Left cardiac atrium (tissue), 4 donors: ENCODE measurements at places on chromosomes 7 and 10. TPM values are rescaled to one million over a fixed set of nuclear protein-coding genes. Genes with fewer than 3 reads are reported as not detected.

SLC39A12 gene
- total RNA-seq = not detected

HYAL4 gene
- total RNA-seq = not detected

RGR gene
- not detected for total RNA-seq

HOXA1 gene
- 0.26 TPM for total RNA-seq

GRM8 gene
- 0.18 TPM for total RNA-seq

IRF5 gene
- total RNA-seq = 5.6 TPM

TMEM184A gene
- total RNA-seq = 0.31 TPM

TMEM243 gene
- 11.9 TPM for total RNA-seq

SP4 gene
- total RNA-seq = 6.1 TPM

DNA sequence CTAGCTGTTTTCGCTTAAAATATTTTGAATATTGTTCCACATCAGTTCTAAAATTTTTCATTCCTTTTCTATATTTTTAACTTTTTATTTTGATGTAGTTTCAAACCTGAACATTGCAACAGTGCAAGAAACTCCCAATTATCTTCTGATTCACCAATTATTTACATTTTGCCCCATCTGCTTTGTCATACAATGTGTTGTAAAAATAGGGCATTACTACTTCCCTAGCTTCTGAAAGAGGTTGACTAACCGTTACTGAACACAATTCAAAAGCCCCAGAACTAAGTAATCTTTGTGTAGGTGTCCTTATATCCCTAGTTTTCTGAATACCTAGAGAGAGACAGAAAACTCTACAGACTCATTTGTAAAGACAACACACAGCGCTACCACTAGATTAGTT, 86.7 kb downstream of the AVL9 start:
- no peak for DNase-seq

DNA sequence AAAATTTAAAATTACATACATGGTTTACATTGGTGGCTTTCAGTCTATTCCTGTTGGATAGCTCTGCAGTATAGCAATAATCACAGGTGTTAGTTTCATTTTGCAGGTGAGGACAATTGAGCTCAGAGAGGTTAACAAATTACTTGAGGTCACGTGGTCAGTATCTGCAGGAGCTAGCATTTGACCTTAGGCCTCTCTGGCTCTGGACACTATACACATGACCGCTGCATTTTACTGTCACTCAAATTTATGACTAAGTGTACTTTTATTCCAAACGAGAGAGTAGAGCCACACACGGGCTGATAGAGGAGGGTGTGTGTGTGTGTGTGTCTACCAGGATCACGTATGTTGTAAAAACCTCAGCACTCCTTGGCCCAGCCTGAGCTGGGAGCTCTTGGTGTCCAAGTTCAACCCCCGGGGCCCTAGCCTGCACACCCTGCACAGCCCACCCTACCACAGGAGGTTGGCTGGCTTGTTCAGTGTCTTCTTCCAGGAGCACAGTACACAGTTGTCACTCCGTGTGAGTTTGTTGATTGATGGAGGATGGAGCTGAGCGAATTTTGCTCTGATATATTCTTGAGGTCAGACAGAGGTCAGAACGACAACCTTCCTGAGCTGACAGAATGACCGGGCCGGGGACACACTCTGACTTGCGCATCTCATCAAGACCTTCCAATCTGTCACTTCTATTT, 272.7 kb downstream of the GFRA1 start:
- DNase-seq = no peak

GRCh38 chr7:122893486-122893885, 7.2 kb upstream of the CADPS2 start:
- DNase-seq = no peak

DNA sequence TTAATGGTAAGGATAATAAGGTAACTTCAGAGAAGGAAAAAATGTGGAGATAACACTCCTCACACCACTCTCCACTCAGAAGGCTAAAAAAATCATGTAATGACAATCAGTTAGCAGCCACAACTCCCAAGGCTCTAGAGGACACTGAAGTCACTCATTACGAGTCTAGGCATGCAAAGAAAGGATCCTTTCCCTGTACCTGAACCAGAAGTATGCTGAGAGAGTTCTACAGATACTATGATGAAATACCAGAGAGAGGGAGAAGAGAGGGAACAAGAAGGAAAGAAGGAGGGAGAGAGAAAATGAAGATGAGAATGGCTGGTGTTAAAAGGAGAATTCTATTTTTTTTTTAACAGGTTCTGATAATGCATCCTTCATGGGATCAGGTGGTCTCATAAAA, 224.3 kb upstream of the PLXNA4 start:
- DNase-seq = no peak

DNA sequence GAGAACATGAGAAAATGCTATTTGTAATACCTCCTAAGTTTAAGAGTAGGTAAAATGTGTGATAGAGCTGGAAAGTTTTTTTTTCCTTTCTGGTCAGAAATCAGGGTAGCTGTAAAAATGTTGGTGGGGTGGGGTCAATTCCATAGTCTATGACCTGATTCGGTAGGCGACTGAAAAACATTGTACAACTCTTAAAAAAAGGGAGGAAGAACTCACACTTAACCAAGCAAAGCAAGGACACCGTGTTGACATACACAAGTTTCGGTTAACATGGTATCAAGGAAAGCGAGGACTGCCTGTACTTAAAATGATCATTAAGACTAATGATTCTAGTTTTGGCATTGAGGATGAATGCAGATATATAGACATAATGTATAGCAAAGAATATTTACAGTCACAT, 1.8 kb upstream of the ZEB1 start:
- DNase-seq = no peak

DNA sequence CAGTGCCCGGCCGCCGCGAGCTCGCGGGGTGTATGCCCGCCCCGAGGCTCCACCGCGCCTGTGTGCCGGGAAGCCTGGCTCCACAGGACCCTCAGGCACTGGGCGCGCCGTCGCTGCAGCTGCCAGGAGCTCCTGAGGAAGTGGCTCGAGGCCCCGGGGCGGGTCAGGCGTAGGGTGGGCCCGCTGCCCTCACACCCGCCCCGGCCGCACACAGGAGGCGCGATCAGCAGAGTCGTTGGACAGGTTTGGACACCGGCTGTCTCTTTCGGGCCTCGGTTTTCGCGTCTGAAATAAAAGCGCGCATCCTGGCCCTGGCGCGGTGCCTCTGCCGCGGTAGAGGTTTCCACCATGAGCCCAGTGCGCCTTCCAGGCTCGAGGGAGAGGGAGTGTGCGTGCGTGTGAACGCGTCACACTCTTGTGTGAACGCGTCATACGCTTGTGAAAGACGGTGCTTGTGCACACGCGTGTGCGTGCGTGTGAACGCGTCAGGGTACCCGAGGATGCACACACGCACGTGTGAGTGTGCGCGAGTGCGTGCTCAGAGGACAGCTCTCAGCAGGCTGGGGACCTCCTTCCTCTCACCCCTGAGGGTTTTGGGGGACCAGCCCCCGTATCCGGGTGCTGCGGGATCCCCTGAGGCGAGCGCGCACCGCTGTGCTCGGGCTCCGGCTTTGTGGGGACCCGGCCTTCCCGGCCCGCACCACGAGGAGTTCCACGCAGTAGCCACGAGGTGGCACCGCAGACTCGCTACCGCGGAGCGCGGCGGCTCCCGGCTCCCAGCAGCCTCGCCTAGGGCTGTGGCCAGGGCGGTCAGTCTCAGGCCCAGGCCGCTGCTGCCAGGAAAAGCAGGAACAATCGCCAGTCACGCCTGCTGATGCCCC, 83.8 kb downstream of the BMS1 start:
- DNase-seq = peak; percentile 89

DNA sequence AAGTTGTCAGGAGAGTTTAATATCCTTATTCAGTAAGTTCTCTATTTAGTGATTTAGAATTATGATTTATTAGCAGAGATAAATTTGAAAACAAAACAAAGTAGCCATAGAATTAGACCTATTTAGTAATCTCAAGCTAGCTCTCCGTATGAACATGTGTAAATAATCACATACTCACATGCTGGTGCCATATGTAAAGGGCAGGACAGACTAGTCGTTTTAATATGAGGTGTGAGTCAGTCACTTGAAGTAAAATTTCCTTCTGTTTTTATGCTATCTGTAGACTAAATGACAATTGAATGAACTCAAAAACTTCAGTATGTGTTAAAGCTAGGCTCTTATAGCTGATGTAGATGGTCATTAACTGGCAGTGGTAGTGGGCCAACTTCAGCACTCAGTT, 67.1 kb downstream of the WAC start:
- no peak for DNase-seq

DNA sequence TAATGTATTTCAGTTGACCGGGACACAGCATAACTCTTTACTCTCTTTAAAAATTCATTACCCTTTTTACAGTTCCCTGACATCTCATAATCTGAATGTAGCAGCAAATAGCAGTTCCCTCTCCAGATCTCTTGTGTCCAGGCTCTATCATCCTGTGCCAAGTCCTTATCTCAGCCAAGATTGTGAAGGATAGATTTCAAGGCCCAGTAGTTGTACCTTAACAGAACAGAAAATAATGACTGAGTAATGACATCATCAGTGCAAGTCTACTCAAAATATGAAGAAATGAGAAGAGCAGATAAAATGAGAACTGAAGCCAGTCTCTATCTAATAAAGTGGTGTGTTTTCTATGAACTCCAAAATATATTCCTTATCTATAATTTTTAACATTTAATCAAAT, 92.6 kb downstream of the TFEC start:
- no peak for DNase-seq

- DNase-seq = peak; percentile 71
Observed at GRCh38 chr10:121668314-121669027, 70.2 kb upstream of the FGFR2 start.

- DNase-seq = no peak
Observed at GRCh38 chr10:88288320-88289059, 294.6 kb downstream of the RNLS start.

DNA sequence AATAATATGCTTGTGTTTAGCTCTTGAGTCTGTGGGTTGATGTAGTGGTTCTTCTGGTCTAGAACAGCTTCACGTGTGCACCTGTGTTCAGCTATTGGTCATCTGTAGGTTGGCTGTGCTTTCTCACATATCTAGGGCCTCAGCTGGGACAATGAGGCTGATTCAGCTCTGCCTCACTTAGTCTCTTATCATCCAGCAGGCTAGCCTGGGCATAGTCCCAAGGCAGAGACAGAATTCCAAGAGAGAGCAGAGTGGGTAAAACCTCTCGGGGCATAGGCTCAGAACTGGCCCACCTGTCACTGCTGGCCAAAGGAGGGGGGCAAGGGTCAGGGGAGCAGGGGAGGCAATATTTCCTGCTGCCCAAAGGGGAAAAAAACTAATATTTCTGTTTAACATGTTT, 32.0 kb upstream of the MXI1 start:
- no peak for DNase-seq

DNA sequence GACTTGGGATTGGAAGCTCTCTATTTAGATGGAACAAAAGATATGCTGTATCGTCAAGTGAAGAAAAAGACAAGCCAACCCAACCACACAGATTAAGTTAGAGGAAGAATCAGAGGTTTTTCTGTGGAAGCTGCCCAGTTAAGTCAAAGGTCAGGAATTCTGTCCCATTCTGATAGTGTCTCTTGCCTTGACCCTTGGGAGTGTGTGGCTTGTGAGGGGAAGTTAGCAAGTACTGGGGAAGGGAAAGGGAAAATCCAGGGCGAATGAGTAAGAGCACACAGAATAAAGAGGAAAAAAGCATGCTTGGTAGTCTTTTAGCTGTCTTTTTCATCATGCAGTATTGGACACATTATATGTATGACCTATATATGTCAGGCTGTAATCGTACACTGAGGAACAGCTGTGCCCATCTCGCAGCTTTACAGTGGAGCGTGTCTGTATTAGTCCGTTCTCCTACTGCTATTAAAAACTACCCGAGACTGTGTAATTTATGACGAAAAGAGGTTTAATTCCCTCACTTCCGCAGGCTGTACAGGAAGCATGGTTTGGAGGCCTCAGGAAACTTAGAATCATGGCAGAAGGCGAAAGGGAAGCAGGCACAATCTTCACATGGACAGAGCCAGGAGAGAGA, 197.2 kb downstream of the GALNT17 start:
- no peak for DNase-seq

GRCh38 chr10:113960617-113961181, 83.0 kb upstream of the ADRB1 start:
- DNase-seq = no peak

DNA sequence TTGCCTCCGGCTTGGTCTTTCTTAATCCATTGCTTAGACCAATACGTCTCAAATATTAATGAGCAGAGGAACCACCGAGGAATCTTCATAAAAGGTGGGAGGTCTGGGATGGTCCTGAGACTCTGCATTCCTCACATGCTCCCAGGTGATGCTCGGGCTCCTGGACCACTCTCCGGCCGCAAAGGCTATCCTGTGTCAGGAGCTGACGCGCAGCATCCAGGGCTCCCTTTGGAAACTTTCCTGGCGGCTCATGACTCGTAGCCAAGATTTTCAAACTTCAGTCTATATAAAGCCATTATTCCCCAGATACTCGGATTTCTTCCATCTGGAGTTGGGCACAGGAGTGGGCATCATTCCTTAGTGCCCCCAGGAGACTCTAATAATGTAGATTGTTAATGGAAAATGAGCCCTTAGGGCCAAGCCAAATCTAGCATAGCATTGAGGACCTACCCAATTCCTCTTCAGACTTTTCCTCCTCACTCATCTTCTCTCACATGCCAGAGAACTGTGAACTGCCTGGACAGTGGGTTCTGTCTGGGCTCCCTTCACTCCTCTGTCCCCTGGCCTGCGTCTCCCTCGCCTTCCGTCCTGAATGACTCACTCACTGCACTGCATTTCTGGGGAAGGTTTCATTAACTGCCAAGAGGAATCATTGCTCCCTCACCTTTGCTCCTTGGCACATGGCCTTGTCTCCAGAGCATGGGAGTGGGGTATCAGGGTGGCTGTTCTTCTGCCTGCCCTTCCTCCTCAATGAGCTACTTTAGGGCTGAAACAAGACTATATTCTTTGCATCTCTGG, 89.3 kb downstream of the MKI67 start:
- DNase-seq = no peak

DNA sequence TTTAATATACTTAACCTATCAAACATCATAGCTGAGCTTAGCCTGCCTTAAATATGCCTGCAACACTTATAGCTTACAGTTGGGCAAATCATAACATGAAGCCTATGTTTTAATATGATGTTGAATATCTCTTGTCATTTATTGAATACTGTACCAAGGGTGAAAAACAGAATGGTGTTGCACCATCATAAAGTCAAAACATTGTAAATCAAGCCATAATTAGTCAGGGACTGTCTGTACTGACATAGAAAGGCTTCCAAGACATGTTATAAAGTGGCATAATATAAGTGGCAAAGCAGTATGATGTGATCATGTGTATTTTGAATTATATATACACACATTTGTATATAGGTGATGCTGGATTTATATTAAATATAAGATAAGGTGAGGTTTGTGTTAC, 140.0 kb downstream of the ZEB1 start:
- no peak for DNase-seq
